D341Med (cell line): ENCODE measurements at places on chromosomes 7 and 10.

GRCh38 chr7:45677311-45677900, 103.2 kb downstream of the ADCY1 start:
- DNase-seq = no peak

DNA sequence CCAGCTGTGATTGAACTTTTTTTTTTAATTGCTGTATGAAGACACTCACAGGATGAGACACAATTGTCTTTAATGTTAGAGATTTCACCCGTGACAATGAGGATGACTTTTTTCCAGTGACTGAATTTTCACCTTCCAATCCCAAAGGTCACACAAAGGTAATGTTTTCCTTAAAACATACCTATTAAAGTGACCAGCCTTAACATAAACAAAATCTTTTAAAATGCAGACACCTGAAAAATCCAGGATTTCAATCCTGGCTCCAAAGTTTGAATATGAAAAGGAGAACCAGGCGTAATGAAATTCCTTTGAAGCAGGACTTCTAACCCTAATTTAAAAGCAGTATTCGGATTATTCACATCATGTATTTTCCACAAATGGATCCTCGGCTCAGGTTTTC, 647.7 kb downstream of the GATA3 start:
- DNase-seq = no peak

GRCh38 chr10:36096576-36096975, 454.5 kb upstream of the FZD8 start:
- no peak for DNase-seq

DNA sequence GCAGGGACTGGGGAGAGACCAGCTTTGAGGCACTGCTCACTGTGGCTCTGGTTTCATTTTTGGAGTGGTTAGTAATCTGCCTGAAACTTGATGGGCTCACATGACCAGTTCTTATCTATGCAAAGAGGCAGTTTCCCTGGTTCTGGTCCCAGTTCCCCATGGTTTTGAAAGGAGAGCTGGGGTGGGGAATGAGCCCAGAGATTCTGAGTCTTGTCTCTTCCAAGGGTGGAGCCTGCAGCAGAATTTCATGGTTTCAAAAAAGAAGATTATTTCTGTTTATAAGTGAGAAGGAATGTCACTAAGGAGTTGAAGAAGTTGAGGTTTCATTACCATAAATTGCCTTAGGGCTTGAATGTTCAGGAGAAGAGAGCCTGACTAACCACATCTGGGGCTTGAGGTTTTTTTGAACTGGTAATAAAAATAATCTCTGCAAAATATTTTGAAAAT, 190.2 kb upstream of the HABP2 start:
- no peak for DNase-seq

DNA sequence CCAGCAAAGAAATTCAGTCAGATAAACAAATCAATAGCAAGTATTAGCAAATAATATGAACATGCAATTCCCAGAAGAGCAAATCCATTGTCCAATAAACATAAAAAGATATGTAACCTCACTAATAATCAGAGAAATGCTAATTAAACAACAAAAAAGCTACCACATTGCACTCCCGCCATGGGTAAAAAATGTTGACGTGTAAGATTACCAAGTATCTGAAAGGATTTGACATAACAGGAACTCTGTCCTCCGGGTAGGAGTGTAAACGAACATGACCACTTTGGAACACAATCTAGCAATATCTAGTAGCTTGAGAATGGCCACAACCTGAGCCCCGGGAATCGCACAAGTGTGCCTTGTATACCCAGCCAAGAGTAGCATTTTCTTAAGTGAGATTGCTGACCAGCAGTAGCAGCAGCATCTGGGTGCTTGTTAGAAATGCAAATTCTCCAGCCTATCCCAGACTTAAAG, 31.6 kb downstream of the DYDC1 start:
- DNase-seq = no peak

DNA sequence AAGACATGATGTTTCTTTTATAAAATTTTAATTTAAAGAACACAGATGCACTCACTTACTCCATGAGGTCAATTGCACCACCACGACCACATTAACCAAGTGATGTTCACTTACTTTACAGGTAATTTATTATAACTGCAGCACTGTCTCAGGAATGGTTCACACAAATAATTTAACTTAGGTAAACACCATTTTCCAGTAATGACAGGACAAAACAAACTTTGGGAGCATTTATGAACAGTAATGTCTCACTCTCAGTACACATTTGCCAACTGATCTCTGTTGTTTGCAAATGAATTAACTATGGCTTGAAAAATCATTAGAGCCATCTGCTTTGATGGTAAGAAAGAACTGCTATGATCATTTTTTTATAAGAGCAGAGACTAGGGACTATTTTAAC, 150.4 kb downstream of the ETV1 start:
- DNase-seq = no peak

DNA sequence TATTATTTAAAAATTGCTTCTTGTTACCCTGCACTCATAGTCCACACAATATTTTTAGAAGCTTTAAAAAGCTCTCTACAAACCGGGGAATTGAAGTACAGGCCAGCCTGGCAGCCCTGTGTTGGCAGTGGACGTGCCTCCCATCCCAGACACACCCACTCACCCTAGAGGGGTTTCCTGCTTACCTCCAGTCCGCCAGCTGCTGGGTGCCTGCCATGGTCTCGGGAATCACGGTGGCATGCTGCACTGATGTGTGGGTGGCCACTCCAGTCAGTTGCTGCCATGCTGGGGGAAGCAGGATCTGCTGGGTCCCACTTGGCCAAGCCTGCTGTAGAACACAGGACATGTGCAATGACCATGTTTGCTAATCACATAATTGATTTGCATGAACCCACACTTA, 80.4 kb downstream of the CLEC2L start:
- no peak for DNase-seq

- DNase-seq = no peak
Observed at GRCh38 chr10:89679986-89680385, 21.4 kb upstream of the KIF20B start.

DNA sequence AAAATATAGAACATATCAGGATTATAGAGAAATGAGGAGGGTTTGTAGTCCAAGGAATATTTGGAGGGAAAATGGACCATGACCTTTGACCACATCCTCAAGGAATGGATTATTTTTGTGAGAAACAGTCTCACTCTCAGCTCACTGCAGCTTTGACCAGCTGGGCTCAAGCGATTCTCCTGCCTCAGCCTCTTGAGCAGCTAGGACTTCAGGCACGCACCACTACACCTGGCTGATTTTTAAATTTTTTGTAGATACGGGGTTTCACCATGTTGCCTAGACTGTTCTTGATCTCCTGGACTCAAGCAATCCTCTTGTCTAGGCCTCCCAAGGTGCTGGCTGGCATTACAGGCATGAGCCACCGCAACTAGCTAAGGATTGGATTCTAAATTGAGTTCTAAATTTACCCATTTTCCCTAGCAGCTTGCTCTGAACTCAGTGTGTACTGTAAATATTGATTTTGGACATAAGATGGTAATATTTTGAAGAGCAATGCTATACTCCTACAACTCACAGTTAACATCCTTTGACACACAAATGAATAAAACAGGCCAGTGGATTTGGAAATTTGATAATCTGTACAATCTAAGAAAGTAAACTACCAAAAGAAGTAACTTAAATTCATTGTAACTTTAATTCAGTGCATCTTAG, 73.8 kb downstream of the TET1 start:
- DNase-seq = no peak
